Esophagus squamous epithelium (tissue), 5 donors: ENCODE measurements at places on chromosomes 1 and 21.

- DNase-seq = no peak
Measured at GRCh38 chr1:29975036-29975694, 738.8 kb downstream of the PTPRU start.

GRCh38 chr1:16155537-16156410 lies at the start of gene EPHA2:
EPHA2 (minus strand) TSS chr1:16156069; CDS start chr1:16155932, 137 bp downstream.
- DNase-seq = peak; percentile 29

GRCh38 chr1:68198752-68199151 lies 33.6 kb downstream of the WLS start:
- DNase-seq = no peak

DNA sequence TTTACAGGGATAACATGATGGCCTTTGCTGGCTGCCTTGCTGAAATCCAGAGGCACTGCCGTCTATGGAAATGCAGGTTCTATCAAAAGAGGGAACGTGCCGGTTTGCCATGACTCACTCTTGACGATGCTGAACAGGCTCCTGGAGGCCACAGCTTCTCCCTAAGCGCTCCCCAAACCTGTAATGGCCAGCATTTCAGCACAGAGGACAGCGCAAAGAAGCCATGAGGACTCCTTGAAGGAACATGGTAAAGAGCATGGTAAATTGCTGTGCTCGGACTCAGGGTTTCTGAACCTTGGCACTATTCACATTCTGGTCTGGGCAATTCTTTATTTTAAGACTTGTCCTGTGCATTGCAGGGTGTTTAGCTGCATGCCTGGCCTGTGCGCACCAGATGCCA lies 217.5 kb downstream of the CAMTA1 start:
- no peak for DNase-seq

DNA sequence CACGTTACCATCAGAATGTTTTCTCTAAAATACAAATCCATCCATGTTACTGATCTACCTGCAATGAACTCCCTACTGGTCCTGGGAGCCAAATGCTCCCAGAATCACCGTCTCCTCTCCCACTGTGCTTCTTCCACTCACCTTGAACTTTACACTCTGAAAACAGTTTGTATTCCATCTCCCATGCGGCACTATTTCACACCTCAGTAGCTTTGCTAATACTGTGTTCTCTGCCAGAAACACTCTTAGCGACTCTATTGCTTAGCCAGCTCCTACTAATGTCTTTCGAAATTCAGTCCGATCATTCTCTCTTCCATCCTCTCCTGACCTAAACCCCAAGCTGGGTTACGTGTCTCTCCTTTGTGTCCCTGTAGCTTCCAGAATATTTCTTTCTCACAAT lies 284.4 kb upstream of the DUSP10 start:
- no peak for DNase-seq

DNA sequence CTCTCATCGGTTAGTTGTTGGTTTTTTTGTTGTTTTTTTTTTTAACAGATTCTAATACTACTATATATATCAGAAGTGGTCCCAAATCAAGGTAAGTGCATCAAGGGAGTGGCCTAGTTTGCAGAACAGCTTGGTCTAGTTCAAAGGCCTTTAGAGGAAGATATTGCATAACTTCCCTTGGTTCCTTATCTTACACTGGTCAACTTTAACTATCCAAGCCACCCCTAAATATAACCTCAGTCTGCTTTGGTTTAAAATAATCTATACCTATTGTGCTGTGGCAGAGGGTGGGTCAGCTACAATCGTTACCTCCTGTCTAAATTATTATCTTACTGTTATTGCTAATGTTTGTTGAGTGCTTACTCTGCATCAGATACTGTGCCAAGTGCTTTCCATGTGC lies 6.9 kb downstream of the S100A12 start:
- DNase-seq = no peak

- no peak for DNase-seq
Measured at GRCh38 chr21:43933199-43933598, 68.2 kb downstream of the AGPAT3 start.

- DNase-seq = no peak
Measured at GRCh38 chr21:35882791-35883240, 177.5 kb downstream of the SETD4 start.

- no peak for DNase-seq
Measured at GRCh38 chr1:234980291-234980644, 148.4 kb downstream of the TOMM20 start.

DNA sequence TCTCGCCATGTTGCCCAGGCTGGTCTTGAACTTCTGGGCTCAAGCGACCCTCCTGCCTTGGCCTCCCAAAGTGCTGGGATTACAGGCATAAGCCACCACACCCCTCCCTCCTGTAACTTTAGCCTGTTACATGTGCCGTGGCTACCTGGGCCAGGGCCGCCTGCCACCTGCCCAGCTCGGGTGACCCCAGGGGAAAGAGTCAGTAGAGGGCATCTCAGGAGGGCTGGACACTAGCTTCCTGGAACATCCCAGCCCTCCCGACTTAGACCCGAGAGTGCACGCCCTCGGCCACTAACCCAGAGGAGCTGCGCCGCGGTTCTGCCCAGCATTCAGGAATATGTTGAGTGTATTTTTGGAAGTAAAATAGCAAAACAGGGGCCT lies 40.4 kb upstream of the TMEM52 start:
- DNase-seq = no peak

- no peak for DNase-seq
Measured at GRCh38 chr1:206005234-206005633, 2.0 kb upstream of the RAB7B start.

DNA sequence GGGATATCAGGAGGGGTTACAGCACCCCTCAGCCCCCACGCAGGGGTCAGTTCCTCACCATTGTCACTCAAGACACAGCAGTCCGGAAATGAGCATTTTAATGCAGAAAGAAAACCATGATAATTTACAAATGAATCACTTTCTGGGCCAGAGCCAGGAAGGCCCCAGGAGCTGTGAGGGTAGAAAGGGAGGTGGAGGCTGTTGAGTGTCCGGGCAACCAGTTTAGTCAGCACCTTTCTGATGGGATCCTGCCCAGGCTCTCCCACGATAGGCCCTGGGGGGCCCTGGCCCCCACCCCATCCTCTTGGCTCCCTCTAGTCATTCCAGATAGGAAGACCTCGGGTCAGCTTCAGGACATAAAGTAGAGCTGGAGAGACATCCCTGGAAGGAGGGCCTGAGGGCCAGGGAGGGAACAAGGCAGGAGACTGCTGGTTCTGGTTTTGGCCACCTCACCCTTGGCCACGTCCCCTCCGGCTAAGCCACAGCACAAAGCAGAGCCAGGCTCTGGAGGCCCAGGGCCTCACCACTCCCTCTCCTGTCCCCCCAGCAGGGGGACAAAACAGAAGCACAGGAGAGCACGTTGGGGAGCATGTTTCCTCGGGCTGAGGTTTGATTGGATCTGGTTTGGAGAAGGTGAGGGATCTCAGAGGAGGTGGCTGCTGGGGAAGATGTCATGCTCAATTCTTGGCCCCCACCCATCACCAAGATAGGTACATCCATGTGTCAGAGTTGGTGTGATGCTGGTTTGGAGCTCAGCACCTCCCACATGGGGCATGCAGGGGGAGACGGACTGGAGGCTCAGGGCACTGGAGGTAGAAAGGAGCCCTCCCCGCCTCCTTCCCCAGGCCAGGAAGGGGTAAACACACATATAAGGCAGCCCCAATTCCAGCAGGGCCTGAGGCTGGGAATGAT lies 20.6 kb downstream of the ETNK2 start:
- no peak for DNase-seq

DNA sequence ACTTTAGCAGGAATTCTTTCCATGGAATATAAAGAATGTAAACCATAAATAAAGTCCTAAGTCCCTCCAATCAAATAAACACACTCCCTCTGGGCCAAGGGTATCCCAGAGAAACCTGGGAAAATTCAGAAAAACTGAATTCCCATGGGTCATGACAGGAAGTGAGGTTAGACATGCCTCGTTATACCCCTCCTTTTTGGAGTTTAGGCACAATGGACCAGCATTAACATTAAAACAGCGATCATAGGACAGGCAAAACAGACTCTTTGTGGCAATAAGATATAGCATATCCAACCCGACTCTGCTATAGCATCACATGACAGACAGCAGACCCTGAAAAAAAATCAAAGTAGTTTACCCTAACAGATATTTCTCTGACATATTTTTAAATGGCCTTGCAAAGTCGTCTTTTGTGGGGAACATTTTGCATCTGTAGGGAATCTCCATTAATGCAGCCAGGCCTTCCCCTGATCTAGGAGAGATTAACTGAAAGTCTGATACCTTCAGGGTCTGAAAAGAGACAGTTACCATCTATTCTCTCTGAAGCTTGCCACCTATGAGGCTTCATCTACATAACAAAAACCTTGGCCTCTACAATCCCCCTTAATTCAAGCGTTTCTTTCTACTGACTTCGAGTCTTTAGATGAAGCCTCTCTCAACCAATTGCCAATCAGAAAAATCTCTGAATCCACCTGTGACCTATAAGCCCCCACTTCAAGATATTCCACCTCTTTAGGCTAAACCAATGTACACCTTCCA lies 143.0 kb upstream of the KCNK1 start:
- DNase-seq = no peak

DNA sequence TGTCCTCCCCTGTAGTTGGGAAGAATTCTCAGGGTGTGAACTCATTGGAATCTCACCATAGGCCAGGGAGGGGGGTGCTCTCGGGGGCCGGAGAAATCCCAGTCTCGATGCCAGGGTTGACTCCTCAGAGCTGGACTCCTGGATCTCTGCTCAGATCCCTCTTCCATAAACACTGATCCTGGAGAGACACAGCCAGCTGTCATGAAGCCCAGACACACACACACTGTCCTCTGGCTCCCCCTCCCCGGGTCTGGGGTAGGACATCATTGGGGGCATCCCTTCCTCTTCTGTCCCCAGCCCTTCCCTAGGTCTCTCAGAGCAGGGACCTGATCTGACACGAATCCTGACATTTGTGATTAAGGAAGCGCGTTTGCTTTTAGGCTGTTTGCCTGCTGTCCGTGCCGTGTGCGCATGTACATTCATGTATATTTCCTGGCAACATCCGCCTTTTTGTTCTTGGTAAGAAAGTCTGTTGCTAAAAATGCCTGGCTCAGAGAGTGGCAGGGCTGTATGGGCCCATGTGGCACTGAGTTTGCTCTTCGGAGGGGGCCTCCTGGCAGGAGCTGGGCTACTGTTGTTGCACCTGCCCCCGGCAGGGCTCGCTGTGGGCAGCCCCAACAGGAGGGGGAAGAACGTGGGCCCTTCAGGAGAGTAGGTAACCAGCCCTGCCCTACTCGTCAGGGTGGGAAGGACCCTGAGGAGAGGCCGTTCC lies 45.4 kb upstream of the SELENON start:
- no peak for DNase-seq

DNA sequence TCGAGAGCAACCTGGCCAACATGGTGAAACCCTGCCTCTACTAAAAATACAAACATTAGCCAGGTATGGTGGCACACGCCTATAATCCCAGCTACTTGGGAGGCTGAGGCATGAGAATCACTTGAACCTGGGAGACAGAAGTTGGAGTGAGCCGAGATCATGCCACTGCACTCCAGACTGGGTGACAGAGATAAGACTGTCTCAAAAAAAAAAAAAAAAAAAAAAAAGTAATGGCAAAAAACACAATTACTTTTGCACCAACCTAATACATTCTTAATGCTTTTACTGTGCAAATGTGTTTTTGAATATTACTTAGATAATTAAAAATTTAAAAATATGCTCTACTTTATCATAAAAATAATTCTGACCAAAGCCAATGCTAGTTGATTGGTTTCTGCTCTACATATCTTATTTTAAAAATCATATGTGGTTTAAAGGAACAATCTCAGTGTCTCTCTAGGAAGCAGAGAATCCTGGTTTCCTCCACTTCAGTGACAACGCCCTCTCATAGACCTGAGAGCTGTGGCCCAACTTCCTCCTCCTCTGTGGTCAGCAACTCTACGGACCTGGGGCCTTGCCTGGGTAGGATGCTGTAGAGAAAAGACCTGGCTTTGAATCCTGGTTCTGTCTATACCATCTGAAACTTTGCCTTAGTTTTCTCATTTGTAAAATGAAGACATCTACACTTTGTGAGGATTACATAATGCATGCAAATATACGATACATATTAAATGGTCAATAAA lies 64.7 kb downstream of the TGFBR3 start:
- DNase-seq = no peak

DNA sequence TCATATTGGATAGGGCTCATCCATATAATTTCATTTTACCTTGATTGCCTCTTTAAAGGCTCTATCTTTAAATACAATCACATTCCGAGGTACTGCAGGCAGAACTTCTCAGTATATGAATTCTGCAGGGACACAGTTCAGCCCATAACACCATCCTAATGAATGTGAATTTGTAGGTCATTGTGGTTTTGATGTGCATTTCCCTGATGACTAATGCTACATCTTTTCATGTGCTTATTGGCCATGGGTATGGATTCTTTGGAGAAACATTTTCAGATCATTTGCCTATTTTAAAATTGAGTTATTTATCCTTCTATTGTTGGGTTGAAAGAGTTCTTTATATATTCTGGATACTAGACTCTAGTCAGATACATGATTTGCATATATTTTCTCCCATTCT lies 9.6 kb upstream of the RPS6KC1 start:
- no peak for DNase-seq

DNA sequence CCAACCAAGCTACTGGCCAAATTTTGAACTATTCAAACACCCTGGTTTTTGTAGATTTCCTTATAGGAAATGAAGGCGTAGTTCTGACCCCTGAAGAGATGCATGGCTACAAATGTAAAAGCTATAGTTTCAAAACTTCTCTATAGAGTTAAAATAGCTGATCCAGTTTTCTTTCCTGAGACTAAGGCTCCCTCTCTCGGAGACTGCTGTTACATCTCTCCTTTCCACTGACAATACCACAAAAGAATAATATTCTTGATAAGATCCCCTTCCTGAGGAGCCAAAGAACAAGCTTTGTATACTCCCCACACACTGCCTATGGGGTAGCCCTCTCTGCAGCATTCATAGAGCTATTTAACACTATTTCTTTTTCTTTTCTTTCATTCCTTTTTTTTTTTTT lies 6.7 kb upstream of the CFAP126 start:
- no peak for DNase-seq

DNA sequence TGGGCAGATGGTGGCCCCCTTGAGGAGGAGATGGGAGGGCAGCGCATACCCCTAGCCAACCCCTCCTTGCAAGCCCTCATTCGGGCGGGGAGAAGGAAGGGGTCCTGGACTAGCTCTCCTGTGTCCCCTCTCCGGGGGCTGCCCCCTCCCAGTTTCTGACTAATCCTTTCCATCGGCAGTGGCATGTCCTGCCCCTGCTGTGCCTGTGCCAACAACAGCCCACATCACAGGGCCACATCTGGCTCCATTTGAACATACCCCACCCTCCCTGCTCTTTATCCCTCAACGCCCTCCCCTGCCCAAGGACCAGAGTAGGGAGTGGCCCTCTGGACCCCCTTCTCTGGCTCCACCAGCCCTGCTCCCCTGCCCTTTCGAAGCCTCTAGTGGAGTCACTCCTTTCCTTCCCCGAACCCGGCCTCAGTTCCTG lies 11.0 kb upstream of the LMNA start:
- DNase-seq = no peak
